ENCODE measurements at places on chromosomes 13 and 19.

GRCh38 chr13:29484796-29485195 is 110.7 kb downstream of the SLC7A1 start:
- no peak for DNase-seq

DNA sequence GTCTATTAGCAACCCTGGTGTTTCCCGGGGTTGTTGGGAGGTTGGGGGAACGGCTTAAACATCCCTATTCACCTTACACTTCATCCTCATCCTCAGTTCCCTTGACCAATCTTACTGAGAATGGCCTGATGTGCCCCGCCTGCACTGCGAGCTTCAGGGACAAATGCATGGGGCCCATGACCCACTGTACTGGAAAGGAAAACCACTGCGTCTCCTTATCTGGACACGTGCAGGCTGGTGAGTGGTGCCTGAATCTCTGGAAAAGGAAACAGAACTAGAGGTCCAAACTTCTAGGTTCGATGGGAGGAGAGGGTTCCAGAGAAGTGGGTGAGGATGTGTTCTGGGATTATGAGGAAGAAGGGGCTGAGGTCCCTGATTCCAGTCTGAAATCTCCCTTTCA is 5.9 kb downstream of the PINLYP start:
- DNase-seq: no peak

DNA sequence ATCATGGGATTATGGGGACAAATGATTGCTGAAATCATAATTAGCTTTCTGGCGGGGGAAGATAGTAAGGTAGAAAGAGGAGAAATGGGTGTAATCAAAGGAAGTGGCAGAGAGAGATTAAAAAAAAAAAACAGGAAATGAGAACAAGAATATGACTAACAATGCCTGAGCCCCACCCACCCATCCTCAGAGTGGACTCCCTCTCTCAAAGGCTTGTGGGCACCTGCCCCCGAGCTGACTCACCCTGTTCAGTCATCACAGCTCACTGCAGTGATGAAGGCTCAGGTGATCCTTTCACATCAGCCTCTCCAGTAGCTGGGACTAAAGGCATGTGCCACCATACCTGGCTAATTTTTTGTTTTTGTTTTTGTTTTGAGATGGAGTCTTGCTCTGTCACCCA is 26.4 kb upstream of the TPT1 start:
- peak; percentile 86 for DNase-seq

DNA sequence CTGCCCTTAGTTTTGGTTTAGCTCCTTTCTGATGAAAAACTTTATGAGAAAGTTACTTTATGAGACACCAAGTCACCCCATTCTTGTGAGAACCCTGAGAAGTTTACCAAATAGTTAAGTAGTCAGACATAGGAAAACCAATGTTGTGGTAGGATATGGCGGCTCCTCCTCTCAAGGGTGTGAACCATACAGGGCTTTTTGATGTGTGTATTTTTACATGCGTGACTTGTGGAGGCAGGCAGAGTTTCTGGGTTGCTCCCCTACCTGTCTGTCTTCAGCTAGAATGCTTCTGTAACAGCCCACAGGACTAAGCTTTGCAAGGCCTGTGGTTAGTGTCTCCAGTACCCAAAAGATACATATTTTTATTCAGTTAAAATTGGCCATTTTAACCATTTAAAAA is 18.3 kb downstream of the UBAC2 start:
- DNase-seq: peak; percentile 49

GRCh38 chr13:72508392-72508791 is 219.0 kb downstream of the MZT1 start:
- no peak for DNase-seq

GRCh38 chr19:7751157-7751783 is 3.9 kb upstream of the CD209 start:
- no peak for DNase-seq

DNA sequence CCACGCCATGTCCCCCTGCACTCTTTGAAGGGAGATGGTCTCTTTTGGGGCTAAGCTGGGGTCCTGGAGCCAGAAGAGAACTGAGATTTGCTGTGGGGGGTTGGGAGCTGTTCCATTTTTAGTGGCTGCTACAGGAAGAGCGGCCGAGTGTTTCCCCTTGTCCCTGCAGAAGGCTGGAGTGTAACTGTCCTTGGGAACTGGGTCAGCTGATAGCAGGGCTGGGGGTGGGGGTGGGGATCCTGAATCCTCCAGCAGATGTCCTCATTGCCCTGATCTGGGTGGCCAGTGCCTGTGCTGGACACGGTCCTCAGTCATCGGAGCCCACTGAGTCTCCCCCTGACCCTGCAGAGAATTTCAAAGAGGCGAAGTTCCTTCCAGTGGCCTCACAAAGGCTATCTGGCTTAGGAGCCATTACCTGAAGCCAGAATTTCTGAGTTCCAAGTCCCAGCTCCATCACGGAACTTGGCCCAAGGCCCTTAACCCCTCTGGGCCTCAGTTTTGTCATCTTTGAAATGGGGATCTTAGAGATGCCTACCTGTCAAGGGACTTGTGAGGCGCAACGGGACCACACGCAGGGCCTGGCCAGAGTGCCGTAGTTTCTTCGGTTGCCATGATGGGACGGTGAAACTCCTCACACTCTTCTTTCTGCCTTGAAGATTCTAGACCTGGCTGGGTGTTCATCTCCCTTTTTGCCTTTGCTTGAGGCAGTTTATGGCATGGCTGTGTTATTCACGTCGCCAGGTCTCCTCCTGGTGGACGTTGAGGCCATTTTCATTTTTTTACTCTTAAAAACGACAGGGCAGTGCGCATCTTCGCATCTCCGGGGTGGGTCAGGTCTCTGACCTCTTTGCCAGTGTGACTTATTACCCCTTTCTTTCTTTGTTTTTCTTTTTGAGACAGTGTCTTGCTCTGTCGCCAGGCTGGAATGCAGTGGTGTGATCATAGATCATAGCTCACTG is 51.9 kb downstream of the DNM2 start:
- no peak for DNase-seq

DNA sequence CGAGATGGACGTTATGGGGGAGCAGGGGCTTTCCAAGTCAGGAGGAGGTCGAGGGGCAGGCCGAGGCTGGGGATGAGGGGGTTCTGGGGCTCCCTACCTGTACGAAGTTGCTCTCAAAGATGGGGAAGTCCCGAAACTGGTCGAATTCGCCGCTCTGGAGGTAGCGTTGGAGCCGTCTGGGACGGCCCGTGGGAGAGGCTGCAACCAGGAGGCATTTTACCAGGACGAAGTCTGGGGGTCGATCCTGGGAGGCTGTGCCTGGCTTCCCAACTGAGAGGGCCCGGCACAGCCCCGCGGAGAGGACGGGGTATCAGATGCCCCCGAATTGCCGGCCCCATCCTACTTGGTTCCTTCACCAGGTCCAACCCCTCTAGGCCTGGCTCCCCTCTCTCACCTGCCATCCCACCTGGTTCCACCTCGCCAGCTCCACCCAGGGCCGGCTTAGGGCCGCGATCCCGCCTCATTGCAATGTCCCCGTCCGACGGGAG is 527 bp upstream of the EMC10 start:
- DNase-seq: no peak

GRCh38 chr13:100673713-100674571 is 653 bp downstream of the TMTC4 start:
- DNase-seq: peak; percentile 23

GRCh38 chr13:20058476-20058875 is 99.9 kb downstream of the ZMYM2 start:
- no peak for DNase-seq

- no peak for DNase-seq
These were observed 3.2 kb downstream of the LSM4 start for GRCh38 chr19:18319591-18320135.

All from activated gamma-delta T cell treated with anti-CD3 and anti-CD28 coated beads, Interleukin-2, amount 50 U/mL, for 16 hours (primary cell).